Activated T-helper 1 cell treated with anti-CD3 and anti-CD28 coated beads, Interleukin-2, amount 50 U/mL, for 16 hours (primary cell): ENCODE measurements at places on chromosomes 2 and 18.

- no peak for DNase-seq
These were observed 21.6 kb upstream of the PAX8 start for GRCh38 chr2:113300281-113300680.

- DNase-seq = no peak
These were observed 230.3 kb upstream of the RBBP8 start for GRCh38 chr18:22702806-22703205.

GRCh38 chr18:5476961-5477800 is 66.6 kb downstream of the EPB41L3 start:
- DNase-seq = no peak

- DNase-seq = no peak
These were observed 845.9 kb upstream of the ID2 start for GRCh38 chr2:7835693-7836680.

- no peak for DNase-seq
These were observed 63.2 kb downstream of the GNAL start for GRCh38 chr18:11752116-11752911.

GRCh38 chr2:30455114-30455738 is 8.2 kb downstream of the LCLAT1 start:
- DNase-seq = no peak

DNA sequence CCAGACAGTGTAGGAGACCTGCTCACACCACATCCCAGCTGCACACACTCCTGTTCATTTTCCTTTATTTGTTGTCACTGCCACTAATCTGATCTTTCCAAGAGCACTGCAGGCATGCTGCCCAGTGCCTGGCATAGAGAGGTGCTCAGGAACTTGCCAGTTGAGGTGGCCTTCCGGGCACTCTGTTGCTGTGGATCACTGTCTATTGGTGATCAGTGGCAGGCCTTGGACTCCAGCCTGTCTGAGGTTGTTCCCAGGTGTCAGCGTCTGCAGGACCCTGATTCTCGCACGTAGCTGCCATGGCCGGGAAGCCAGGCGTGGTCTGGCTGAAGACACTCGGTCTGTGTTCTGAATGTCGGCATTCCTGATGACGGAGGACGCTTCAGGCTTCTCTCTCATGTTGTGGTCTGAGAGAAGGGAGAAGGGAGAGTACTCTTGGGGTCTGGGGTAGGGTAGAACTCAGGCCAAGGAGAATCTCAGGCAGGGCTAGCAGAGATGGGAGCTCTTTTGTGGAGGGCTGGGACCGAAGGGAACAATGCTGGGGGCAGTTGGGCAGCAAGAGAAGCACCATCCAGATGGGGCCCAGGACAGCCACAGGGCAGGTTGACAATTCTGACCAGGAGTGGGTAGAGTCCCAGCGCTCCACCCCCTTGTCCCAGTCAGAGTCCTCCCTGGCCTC is 240.9 kb downstream of the MYCN start:
- no peak for DNase-seq

GRCh38 chr2:36530983-36531354 is 67.0 kb downstream of the FEZ2 start:
- no peak for DNase-seq

GRCh38 chr2:96369186-96369585 is 33.6 kb downstream of the NCAPH start:
- no peak for DNase-seq

- DNase-seq = no peak
These were observed 63.7 kb upstream of the FANCL start for GRCh38 chr2:58304843-58305242.

GRCh38 chr2:25483607-25484266 is 142.0 kb upstream of the DNMT3A start:
- DNase-seq = no peak

DNA sequence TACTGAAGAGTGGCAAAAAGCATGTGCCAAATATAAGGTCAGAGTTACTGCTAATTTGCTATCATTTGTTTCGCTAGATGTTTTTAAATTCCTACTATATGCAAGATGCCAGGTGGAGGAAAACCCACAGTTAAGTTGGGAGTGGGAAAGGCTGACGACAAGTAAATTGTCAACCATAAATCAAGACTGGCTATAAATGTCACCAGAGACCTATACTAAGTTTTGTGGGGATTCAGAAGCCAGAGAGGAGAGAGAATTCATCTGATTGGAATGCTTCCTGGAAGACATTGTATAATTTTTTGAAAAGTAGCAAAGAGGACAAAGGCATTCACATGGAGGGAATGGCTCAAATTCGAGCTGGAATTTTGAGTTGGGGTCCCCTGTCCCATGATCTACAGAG is 64.3 kb downstream of the CFAP221 start:
- no peak for DNase-seq

DNA sequence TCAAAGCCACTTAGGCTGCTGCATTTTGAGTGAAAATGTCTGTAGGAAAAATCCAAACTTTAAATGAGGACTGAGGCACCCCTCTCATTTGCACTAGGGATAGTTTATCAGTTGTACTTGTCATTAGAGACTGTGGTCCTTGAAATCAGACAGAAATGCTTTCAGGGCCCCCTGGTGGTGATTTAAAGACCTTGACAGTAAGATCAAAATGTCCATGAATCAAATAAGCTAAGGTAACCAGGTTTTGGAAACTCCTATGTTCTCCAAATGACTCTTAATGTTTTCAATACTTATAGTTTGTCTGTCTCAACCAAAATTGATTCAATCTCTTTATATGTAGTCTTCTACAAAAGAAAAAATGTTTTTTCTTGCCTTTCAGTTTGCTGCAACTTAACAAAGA is 28.8 kb upstream of the DDX18 start:
- DNase-seq = no peak

- DNase-seq = no peak
These were observed 6.3 kb downstream of the OST4 start for GRCh38 chr2:27065128-27065527.

- no peak for DNase-seq
These were observed 5.7 kb upstream of the PIK3C3 start for GRCh38 chr18:41949206-41949920.

DNA sequence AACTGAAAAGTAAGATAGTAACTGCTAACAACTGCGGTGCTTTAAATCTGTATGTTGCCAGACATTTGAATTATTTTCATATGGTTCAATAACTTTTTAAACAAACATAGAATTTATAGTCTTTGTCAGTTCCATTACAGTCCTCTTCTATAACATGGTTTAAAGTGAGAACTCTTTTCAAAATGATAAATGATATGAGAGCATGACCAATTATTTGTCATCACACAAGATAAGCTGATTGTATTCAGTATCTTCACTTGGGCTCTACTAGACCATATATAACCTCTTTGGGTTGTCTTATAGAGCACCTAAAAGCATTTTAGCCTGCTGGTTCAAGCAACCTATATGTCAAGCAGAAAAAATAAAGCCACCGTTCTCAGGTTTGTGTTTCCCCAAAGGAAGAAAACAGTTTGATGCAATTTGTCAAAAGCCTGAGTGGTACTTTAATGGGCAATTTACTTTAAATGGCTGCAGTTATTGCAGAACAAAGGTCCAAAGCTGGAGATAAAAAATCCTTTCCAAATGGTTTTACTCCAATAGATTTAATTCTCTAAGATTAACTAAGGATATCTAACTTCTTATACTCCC is 298.4 kb downstream of the FSIP2 start:
- no peak for DNase-seq

DNA sequence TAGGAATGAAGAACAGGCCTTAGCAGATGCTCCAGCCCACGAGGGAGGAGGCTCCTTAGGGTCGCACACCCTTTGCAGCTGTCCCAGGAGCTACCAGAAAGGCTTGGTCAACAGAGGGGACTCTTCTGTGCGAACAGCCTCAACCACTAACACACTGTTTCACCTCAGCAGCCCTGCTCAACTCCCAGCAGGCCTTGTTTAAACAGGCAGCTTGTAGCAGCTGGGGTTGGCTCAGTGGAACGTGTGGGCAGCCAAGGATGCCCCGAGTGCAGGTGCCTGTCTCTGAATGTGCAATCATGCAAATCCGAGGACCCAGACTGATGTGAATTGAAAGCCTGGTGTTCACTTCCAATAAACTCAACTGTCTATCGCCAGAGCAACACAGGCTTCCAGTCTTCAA is 88.7 kb upstream of the CXCR4 start:
- DNase-seq = no peak

DNA sequence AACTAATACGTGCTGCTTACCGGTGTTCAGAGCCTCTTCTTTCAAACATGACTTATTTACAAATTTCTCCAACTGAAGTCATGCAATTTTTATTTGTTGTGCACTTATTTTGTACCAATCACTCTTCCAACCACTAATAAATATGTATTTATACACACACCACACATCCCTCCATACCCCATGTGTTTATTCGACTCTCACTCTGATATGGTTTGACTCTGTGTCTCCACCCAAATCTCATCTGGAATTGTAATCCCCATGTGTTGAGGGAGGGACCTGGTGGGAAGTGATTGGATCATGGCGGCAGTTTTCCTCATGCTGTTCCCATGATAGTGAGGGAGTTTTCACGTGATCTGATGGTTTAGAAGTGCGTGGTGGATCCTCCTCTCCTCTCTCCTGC is 49.5 kb upstream of the ACYP2 start:
- DNase-seq = no peak
